Activated CD4-positive, alpha-beta memory T cell treated with anti-CD3 and anti-CD28 coated beads for 36 hours (primary cell): ENCODE measurements at places on chromosomes 5 and 9. TPM values are rescaled to one million over a fixed set of nuclear protein-coding genes. Genes with fewer than 3 reads are reported as not detected.

The IFNK gene
- total RNA-seq: not detected

The GFI1B gene
- not detected for total RNA-seq

The PIP5KL1 gene
- 0.94 TPM for total RNA-seq

The BTNL3 gene
- not detected for total RNA-seq

The MRPS2 gene
- 42.7 TPM for total RNA-seq

The SLC45A2 gene
- total RNA-seq: not detected

The AGXT2 gene
- not detected for total RNA-seq

The TDRD7 gene
- 12.5 TPM for total RNA-seq
